GM19239 (cell line): ENCODE measurements at places on chromosomes 7 and 10.

DNA sequence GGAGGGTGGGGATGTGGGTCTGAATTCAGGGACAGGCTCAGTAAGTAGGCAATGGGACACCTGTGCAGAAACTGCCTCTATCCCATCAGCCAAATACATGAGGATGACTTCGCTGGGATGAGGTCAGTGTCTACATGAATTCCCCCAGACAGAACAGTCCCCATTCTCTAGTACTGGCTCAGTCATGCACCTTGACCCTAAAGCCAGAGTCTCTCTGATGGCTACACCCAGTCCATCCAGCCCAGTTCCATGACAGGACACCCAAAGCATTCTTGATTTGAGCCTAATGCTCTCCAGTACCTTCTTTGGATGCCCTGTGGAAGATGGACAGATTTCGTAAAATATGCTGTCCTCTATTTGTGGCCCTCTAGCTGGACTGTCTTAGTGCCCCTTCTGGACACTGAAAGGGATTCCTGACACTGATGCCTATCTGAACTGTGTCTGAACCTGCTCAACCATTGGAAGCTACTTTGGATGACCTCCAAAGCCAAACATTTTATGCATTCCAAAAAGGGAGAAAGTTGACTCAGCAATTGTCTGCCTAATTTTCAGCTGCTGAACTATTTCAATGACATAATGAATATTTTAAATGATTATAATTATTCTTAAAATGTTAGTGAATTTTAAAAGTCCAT is 14.6 kb downstream of the SFRP4 start:
- no peak for DNase-seq

DNA sequence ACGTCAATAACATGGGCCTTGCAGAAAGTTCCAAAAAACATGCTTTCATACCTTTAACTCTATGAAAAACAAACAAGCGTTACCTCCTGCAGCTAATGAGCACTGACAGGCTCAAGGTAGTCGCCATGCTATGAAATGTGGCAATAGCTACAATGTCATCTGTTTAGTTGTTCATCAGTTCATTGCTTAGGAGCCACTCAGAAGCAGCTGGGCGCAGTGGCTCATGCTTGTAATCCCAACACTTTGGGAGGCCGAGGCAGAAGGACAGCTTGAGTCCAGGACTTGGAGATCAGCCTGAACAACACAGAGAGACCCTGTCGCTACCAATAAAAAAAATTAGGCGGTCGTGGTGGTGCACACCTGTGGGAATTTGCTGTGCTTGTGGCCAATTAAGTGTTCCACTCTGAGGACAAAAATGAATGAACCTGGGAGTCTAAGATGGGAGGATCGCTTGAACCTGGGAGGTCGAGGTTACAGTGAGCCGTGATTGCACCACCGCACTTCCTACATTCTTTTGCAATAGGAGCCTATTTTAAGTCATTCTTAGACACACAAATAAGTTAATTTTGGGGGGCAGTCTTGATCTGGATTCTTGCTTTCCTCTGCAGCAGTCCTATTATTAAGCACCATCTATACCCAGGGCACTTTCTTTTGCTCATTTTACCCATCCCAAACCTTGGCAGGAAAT is 276.2 kb upstream of the KLF14 start:
- DNase-seq: no peak

DNA sequence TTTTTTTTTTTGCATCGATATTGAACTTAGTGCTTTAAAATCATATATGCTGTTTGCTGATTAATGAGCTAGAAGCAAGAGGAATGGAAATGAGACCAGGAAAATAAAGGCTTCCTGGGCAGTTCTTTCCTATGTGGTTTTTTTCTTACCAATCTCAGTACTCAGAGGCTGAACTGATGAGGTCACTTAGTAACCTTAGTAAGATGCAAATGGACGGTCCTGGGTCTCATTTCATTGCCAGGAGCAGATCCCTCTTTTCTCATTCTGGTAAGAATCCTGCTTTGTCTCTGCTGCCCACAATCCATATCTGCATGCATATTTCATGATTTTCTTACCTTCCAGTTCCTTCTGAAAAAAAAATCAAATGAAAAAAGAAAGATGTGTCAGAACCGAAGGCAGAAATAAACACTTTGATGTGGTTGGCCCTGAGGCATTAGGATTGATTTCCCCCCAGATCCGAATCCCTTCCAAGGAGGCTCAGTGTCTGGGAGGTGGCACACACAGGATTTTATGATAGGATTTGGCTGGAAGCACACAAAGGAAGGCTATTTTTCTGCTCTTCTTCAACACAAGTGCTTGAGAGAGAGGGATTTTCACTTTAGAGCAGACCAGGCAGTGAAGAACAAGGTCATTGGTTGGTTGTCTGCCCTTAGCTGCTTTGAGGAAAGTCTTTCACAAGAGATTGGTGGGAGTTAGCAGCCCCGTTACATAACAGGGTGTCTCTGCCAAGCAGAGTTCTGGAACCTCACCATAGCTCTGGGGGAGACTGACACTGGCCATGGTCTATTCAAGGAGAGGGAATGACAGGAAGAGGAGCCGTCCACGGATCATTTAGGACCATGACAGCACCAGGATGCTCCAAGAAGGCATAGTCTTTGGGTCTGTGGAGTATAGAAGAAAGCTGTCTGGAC is 150.0 kb downstream of the CAMK1D start:
- DNase-seq: no peak

DNA sequence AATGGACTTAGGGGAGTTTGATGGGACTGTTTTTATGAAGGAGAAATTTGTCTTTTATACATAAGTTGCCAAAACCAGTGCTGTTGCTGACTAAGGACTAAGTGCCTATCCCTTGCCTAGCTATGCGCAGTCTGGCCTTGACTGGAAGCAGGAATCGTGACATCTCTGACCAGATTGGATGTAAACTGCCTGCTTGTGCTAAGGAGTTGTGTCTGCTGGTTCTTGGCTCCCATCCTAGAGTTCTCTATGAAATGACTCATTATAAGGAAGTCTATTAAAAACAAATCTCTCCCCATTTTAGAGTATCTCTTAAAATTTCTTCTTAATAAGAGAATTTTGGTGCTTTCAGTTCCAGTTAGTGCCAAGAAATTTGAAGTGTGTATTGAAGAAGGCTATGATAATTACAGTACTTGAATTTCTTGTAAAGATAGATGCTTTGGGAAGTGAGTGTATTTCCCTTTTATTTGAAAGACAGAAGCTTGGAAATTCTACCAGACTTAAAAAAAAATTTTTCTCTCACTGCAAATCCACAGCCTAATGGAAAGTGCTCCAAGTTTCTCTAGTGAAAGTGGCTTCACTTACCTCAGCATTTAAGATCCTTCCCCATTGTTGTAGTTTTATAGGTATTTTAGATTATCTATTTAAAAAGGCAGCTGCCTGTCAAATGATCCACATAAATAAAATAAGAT is 77.6 kb downstream of the BICC1 start:
- DNase-seq: no peak

DNA sequence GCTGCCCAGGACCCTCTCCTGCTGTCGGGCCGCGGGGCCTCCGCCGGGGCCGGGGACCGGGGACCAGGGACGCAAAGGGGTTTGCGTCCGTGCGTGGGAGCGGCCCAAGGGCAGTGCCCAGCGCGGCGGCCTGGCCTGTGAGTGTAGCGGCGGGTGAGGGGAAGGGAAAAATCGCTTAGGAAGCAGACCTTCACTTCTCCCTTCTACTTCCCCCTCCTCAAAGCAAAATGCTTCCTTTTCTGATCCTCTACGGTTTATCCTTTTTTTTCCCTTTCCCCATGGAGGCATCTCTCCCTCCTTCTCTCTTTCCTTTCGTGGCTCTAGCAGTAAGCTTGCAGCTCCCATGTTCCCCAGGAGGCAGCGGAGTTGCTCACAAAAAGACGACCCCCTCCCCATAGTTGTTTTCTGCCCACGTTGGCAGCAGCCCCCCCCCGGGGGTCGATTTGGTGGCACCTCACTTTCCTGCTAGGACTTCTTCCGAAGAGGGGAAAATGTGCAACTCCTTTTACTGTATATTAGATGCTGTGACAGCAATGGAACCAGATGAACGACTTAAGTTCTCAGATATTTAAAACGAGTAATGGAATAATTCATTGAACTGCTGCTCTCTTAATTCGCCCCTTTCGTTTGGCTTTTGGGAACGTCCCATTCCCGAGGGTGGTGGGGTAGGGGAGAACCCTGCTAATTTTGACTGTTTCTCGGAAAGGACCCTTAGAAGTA is 724 bp downstream of the CAPZA2 start:
- DNase-seq: peak; percentile 7

- no peak for DNase-seq
Observed at GRCh38 chr10:78577712-78578111, 491.1 kb upstream of the ZMIZ1 start.

GRCh38 chr10:33783078-33783477 is 448.6 kb upstream of the NRP1 start:
- no peak for DNase-seq

DNA sequence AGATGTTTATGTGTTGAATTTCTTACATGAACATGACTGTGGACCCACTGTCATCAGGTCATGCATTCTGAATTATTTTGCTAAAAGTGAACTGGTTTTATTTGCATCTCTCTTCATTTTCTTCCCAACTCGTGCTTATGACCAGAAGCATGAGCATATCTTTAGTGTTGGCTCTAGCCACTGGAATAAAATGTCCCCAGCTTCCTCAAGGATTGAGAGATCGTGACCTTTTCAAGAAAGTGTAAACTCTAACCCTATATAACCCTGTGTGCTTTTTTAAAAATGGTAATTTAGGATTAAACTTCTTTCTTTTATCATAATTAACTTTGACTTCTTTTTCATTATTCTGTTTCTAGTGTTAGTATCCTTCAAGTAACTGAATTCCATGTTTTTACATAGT is 55.5 kb downstream of the VTI1A start:
- DNase-seq: no peak

- peak; percentile 22 for DNase-seq
Observed at GRCh38 chr7:156640949-156641485, 443 bp downstream of the RNF32 start.

DNA sequence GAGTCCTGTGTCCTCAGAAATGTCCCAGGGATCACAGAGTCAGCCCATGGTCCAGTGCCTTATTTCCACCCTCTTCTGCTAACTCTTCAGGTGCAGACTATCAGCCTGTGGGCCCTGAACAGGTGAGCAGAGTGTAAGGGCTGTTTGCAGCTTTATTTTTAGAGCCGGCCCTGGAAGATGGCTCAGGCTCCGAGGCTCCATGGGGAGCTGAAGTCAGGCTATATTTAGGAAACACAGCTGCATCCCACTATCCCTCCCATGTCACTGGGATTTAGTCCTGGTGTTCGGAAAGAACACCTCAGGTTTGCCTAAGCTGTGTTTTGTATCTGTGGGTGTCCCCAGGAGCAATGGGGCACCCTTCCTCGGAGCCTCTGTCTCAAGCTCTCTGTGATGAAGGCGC is 126.9 kb downstream of the RPS24 start:
- no peak for DNase-seq

DNA sequence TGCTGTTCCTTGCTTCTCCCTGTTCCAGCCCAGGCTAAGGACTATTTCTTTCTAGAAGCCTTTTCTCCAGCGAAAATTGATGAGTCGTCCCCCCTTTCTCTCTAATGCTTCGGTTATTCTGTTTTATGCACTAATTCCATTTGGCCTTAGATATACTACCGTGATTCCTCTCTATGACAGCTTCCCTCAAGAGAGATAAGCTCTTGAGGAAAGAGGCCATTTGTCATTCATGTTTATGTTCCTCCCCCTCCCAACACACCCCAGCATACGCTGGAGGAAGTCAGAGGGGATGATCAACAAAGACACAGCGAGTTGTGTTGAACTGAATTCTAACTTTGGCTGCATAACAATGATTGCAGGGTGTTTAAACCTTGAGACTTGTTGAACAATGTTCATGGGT is 198.8 kb downstream of the BMPER start:
- DNase-seq: no peak

- DNase-seq: no peak
Observed at GRCh38 chr7:144390481-144390880, 13.0 kb downstream of the NOBOX start.
